ENCODE measurements at places on chromosomes 4 and X.

- DNase-seq = no peak
Observed at GRCh38 chrX:38106991-38107655, 100.8 kb downstream of the SYTL5 start.

DNA sequence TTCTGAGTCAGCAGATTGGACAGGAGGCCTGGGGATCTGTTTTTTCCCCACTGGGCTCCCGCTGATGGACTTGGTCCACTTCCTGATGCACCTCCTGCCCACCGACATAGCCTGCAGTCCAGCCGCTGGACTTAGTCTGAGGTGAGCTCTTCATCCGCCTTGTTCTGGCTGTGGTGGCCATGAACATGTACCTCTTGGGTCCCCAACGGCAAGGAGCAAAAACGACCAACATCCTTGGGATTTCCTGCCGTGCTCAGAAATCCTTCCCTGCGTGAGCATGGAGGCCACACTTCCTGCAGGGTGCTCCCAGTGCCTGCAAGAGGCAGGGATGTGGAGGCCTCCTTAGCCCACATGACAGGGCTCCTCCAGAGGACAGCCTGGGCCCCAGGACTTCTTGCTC, 76.8 kb downstream of the CRMP1 start:
- no peak for DNase-seq

- DNase-seq = no peak
Observed at GRCh38 chrX:74923942-74924448, 1.3 kb downstream of the NEXMIF start.

GRCh38 chr4:153781717-153782416, 7.0 kb downstream of the SFRP2 start:
- no peak for DNase-seq

- no peak for DNase-seq
Observed at GRCh38 chr4:125762537-125762936, 447.8 kb downstream of the FAT4 start.

DNA sequence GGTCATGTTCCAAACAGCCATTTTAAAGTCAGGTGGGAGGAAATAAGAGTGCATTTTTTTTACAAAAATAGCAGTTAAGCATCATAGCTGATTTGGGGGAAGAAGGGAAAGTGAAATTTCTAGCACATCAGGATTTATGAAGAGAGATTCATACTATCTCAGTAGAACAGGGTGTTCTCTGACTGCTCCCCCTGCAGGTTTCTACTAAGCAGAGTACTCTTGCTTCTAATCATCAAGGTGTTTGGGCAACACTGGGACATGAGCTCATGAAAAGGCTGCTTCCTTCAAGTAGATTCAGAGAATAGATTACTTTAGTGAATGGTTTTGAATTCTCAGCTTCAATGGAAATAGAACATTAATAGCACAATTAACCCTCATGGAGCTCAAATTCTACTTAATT, 591.4 kb upstream of the PCDH10 start:
- DNase-seq = no peak

DNA sequence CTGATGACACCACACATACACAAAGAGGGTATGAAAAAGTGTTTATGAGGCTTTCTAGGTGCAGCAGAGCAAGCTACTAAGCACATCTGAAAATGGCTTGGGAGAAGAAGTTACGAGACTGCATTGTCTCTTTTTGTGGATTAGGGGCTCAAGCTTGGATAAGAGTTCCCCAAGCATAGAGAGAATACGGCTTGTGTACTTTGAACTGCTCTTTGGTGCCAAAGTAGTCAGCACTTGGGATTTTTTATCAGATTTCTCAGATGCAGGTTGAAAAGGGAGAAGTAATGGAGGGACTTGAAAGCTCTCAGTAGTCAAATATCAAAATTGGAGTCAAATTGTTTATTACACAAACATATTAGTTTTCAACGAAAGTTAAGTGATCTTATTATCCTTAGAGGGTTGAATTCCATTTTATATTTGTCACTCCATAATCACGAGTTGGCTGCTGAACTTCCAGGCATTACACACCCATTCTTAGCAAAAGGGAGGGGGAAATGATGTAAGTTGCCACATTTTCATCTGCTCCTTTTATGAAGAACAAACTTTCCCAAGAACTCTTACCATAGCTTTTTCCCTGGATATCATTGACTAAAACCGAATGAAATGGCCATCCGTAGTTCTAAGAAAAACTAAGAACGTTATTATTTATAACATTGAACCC, 1904.9 kb downstream of the PCDH7 start:
- no peak for DNase-seq

GRCh38 chrX:7233580-7234406, 85.8 kb upstream of the PUDP start:
- DNase-seq = no peak

DNA sequence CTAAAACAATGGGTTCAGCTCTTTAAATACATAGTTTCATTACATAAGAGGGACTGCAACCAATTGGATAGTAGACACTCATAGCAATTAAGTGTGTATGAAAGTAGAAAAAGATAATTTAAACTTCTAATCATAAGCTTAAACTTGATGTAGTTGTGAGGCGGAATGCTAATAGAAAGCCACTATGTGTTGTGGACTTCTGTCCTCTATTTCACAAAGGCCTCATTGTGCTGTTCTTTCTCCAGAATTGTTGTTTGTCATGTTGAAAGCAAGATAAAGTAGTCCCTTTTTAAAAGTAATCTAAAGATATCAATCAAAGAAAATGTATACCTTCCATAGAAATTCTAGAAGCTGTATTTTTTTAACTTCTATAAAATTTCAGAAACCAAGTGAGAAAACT, 329.4 kb downstream of the KLHL4 start:
- DNase-seq = no peak

GRCh38 chr4:153970169-153970568, 181.3 kb upstream of the SFRP2 start:
- no peak for DNase-seq

DNA sequence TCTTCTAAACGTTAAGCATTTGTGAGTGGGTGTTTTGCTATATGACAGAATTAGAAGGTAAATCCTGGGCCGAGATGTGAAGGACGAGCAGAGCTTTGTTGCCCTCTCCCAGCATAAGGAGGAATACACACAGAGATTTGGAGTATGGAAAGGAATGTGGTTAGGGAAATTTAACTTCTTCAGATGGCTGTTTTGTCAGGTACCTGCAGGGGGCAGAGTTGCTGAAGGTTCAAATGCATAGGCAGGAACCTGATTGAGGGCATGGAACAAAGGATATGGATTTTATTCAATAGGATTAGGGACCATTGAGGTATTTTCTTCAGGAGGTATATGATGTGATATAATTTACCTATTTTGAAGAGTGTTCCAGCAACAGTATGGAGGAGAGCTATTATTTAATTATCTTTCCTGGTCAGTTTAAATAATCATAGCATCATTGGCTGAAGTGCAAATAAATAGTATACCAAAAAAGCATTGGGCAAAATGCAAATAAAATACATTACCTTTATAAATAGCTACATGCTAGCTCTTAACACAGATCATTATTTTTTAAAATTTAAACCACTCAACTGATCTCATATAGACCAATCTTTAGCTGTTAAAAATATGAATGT, 143.6 kb downstream of the SLIT2 start:
- DNase-seq = no peak

GRCh38 chr4:114087596-114088230, 108.3 kb upstream of the ARSJ start:
- DNase-seq = no peak

DNA sequence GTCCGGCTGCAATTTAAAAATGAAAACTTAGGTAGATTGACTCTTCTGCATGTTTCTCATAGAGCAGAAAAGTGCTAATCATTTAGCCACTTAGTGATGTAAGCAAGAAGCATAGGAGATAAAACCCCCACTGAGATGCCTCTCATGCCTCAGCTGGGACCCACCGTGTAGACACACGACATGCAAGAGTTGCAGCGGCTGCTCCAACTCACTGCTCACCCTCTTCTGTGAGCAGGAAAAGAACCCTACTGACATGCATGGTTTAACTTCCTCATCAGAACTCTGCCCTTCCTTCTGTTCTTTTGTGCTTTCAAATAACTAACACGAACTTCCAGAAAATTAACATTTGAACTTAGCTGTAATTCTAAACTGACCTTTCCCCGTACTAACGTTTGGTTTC, 41.0 kb downstream of the MAP7D3 start:
- DNase-seq = no peak

DNA sequence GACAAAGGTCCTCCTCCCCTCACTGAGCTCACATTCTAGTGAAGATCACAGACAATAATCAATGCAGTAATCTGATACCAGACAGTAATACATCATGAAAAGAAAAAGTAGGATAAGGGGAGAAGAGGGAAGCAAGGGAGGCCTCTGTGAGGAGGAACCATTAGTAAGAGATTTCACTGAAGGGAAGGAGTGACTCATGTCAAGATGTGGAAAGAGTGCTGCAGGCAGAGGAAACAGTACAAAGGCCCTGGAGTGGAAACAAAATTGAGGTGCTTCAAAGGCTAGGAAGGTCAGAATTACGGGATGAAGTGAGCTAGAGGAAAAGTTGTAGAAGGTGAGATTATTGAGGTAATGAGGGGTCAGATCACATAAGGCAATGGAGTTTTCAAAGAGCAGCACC, 38.1 kb downstream of the LAMTOR3 start:
- DNase-seq = no peak

- DNase-seq = no peak
Observed at GRCh38 chrX:111167334-111167733, 71.3 kb downstream of the PAK3 start.

DNA sequence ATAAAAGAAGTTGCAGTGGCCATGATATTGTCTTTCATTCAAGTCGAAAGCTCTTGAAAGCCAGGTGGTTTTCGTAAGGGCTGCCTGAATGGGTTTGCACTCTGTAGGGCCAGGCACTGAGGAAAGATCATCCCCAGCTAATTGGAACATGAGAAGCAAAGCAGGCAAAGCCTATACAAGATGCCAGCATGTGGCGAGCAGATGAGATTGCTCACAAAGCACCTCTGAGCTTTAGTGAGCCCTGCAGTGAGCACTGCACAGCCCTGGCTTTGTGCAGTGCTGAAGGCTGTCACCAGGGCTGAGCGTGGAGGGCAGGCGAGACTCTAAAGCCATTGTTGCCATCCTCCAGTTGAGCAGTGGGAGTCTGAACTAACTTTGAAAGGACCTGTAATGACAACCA, 53.8 kb downstream of the HADH start:
- no peak for DNase-seq

GRCh38 chr4:41935652-41936021, 408 bp downstream of the TMEM33 start:
- DNase-seq = no peak

DNA sequence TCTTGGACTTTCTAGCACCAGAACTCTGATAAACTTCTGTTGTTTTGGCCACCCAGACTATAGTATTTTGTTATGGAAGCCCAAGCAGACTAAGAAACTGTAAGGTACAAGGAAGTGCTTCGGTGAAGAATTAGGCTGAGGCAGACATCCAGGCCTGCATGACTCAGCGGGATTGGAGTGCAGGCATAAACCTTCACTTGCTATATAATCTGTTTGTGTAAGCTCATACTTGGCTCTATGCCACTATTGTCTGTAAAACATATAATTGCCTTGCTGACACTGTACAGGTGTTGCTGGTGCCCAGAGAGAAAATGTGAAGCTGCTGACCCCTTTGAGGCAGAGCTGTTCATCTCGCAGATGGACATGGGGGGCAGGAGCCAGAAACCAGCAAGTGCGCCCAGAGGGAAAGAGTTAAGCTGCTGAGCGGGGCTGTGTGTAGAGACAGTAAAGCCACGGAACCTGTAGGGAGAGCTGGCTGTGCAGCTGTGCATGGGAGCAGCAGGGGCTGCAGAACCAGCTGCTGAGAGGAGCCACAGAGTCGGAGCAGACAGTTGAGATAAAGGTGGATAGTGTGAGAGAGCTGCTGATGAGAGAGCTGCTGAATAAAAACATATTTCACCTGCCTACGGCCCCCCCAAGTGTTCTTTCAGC, 96.2 kb downstream of the RBM46 start:
- no peak for DNase-seq

GRCh38 chr4:158020734-158021346, 152.0 kb downstream of the GASK1B start:
- no peak for DNase-seq

- no peak for DNase-seq
Observed at GRCh38 chr4:151865312-151865711, 104.5 kb upstream of the GATB start.

DNA sequence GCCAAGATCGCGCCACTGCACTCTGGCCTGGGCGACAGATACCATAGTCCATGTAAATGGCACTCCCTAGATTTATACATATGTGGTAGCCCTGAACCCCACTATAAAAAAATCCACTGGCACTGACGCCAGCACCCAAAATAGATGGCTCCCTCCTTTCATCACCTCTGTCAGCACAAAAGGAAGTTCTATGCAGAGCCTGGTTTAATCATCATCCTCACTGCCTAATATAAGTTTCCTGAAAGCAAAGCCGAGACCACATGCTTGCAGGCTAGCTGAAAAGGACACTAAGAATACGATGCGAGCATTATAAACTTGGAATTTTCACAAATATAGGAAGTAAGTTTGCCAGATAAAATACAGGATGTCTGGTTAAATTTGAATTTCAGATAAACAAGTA, 27.5 kb upstream of the DOCK11 start:
- no peak for DNase-seq
